Natural killer cell (primary cell): ENCODE measurements at places on chromosomes 12 and 14. TPM values are rescaled to one million over a fixed set of nuclear protein-coding genes. Genes with fewer than 3 reads are reported as not detected.

Gene PTHLH
- not detected for total RNA-seq

Gene MIP
- total RNA-seq: not detected

Gene DCN
- total RNA-seq: not detected

Gene CAPZA3
- total RNA-seq: not detected

DNA sequence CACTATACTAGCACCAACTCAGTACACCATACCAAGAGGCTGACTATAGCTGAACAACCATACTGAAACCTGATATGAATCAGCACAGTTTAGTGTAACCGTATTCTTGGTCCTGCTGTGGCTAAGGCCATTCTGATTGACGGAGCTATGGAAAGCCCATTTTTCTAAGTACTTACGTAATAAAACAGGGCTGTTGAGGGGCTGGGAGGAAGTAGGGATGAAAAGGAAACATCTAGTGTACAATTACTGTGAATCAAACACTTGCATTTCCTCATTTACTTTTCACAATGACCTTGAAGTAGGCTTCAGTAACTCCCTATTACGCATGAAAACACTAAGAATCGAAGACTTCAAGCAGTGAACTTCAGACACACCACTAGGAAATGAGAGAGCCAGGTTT, 198.2 kb downstream of the BTG1 start:
- no peak for DNase-seq
